ENCODE measurements at places on chromosomes 2 and 18.
A peak's percentile ranks its signal among the peaks of the same experiment; 100 is the strongest.

GRCh38 chr2:194705398-194705797 lies 951.6 kb upstream of the SLC39A10 start:
- DNase-seq, result no peak

DNA sequence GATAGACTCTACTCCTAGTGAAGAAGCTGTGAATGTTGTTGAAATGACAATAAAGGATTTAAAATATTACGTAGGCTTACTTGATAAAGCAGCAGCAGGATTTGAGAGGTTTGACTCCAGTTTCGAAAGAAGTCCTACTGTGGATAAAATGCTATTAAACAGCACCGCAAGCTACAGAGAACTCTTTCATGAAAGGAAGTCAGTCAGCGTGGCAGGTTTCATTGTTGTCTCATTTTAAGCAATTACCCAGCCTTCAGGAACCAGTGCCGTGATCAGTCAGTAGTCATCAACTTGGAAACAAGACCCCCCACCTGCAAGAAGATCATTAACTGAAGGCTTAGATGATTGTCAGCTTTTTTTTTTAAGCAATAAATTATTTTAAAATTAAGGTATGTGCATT lies 14.0 kb downstream of the USP14 start:
- DNase-seq, result no peak

GRCh38 chr2:128504246-128505149 lies 185.8 kb upstream of the HS6ST1 start:
- no peak for DNase-seq

GRCh38 chr2:12264146-12264545 lies 452.6 kb upstream of the TRIB2 start:
- DNase-seq, result no peak

- peak; percentile 69 for DNase-seq
Observed at GRCh38 chr18:10131460-10132395, 217.9 kb downstream of the VAPA start.

DNA sequence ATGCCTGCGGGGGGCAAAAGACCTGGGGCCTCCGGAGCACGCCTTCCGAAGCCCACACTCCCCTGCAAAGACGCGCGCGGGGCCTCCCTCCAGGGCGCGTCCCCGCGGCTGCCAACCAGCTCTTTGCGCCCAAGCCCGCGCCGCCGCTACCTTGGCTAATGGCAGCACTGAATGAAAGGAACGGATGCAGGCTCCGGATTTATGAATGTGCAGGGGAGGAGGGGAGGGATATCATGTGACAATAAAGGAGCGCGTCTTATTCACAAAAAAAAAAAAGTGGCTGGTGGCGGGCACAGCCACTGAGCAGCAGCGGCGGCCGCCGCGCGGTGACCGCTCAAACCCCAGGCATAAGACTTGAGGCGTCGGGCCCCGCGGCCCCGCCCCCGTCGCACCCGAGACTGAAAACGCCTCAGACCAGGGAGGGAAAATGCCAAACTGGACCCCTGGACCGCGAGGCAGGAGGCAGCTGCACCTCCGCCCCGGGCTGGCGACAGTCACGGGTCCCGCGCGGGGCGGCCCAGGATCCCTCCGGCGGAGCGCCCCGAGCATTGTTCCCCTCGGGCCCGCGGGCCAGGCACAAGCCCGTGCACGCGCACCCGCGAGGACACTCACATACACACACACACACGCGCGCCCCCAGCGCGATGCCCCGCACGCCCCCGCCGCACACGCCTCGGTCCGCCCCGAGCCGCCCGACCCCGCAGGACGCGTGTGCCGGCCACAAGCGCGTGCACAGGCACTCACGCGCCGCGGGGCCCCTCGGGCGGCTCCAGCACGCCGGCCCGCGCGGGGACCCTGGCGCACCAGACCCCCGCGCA lies 1.6 kb downstream of the SPRED2 start:
- DNase-seq, result peak; percentile 75

GRCh38 chr2:71833855-71834560 lies 313.7 kb downstream of the CYP26B1 start:
- DNase-seq, result no peak

GRCh38 chr2:3319745-3320566 lies 57.7 kb downstream of the EIPR1 start:
- DNase-seq, result no peak

- no peak for DNase-seq
Observed at GRCh38 chr2:10267551-10268465, 34.9 kb upstream of the HPCAL1 start.

DNA sequence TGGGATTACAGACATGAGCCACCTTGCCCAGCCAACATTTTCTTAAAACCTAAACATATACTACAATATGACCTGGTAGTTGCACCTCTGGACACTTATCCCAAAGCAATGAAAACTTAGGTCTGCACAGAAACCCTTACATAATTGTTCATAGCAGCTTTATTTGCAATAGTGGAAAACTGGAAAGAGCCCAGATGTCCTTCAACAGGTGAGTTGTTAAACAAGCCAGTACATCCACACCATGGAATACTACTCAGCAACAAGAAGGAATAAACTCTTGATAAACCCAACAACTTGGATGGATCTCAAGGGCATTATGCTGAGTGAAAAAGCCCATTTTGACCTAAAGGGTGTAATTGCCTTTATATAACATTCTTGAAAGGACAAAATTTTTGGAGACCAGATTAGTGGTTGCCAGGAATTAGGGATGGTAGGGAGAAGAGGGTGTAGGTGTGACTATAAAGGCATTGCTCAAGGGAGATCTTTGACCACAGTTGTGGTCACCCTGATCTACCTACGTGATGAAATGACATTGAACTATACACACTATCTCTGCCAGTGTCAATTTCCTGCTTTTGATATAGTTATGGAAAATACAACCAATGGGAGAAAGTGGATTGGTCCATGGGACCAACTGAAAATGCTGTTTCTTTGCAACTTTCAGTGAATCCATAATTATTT lies 11.9 kb upstream of the AMMECR1L start:
- no peak for DNase-seq

- DNase-seq, result no peak
Observed at GRCh38 chr18:43680096-43680495, 402.8 kb upstream of the SYT4 start.

DNA sequence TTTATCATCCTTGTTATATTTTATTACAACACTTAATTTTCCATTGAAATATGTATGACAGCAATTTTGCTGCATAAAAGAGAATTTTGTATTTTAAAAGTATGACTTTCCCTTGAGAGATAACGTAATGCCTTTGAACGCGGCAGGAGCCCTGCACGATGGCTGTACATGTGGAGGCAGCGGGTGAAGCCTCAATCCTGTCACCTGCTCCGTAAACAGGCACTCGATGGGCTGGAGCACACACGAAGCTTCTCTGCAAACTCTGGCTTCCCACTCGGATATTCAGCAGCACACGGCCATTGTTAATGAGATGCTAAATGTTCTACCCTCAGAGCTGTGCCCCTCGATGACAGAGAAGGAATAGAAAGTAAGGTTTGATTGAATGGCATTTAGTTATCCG lies 184.4 kb downstream of the RTP5 start:
- no peak for DNase-seq

DNA sequence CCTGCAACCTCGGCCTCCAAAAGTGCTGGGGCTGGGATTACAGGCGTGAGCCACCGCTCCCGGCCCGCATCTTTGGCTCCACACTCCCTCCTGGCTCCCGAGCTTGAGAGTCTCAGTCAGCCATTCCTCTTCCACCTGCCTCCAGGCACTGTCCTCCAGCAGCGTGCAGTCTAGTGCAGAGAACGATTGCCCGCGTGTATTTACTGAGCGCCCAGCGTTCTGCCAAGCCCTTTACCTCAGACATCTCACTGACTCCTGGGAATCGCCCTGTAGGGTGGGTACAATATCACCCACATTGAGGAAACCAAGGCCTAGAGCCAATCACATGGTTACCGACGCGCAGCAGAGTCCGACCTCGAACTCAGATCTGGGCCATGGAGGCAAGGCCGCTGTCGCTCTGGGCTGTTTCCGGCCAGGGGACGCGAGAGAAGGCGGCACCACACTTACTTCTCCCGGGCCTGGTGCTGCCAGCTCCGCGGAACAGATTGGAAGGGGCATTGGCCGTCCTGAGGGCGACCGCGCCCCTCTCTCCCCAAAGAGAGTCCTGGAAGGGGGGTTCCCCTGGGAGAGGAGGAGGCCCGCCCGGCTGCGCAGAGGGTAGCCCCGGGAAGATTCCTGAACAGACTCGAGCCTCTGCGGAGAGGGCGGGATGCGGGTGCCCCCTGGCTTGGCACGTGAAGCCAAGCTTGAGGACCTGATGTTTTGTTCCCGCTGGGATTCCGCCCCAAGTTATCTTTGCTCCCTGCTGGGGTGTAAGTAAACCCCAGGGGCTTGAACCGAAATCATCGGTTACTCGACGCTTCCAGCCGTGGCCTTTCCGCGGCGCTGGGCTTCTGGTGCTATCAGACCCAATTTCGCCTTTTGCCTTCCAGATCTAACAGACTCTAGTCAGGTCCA lies 5.2 kb upstream of the DLX2 start:
- peak; percentile 21 for DNase-seq

- peak; percentile 32 for DNase-seq
Observed at GRCh38 chr18:67199993-67200617, 316.4 kb downstream of the DSEL start.

DNA sequence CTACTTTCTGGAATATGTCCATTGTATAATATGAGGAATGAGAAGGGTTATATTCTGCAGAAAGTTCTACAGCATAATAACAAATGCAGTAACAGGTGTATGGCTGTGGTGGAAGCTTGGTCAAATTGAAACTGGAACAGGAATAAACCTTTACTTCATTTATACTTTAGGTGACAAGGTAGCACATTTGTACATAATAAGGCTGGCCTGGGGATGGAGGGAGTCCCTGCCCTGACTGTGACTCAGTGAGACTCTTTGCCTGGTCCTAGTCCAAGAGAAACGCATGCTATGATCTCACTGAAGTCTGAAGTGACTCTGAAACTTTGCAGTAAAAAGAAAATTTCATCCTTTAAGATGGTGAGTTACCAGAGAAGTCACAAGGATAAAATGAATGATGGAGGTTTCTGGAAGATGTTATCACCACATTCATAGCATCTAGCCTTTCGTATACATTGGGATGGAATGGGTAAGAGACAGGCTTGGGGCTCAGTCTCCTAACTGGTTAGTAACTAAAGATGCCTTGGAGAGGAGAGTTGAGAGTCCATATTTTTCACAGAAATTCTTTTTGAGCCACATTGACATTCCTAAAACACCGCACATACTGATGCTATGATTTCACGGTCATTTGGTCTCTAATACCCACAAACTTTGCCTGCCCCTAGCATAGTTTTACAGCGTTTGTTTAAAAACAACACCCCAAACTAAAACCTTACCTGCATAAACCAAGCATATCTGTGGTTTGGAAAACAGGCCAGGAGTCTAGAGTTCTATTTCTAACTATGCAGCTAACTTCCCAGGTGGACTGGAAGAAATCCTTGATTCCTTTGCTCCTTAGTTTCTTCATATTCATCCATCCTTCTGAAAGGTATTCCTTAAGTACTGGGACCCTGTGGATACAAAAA lies 42.4 kb upstream of the NABP1 start:
- no peak for DNase-seq

DNA sequence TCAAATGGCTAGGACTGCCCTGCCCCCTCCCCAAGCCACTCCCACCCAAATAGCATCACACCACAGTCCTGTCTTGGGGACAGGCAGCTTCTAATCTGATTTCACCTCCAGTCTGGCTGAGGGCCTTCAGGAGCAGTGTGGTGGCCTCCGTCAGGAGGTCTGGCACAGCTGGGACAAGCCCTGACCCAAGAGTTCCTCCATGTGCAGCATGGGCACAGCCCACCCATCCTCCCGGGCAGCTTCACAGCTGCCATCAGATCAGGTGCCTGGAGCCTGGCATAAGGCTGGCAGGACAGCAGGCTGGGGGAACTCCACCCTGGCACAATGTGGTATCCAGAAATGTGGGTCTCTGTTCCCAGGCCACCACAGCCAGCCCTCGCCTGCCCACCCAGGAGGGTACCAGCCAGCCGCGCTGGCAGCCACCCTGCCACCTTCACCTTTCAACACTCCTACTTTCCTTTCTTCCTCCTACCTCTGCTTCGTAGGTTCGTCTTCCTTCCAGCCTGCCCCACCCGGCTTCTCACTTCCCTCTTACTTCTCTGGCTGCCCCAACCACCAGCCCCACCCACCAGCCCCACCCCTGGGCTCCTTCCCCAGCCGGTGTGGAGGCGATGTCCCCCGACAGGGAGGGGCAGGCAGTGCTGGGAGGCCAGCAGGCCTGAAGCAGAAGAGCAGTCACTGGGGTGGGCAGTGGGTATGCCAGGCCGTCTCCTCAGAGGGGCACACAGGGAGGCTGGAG lies at the start of gene CAPG:
Gene CAPG (minus strand): TSS at position 522 of the 739 bp plus-strand sequence. CDS start 8,221 bp downstream, outside the sequence.
- no peak for DNase-seq

DNA sequence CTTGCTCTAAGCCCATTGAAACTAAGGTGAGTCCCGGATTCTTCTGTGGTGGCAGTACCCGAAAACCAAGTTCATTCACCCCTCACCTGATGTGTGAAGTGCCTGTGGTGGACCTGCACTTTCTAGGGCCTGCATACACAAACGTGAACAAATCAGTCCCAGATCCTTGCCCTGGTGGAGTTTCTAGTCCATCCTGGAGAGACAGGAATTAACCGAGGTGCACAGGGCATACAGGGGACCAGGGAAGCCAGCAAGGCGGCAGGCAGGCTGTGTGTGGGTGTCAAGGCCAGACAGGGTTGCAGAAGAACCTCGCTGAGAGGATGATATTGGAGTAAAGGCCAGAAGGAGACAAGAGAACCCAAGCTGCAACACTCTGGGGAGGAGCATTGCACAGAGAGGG lies 106.1 kb downstream of the SMIM21 start:
- DNase-seq, result no peak
